Lung (tissue), 17 donors: ENCODE measurements at places on chromosomes 1 and 21. TPM values are rescaled to one million over a fixed set of nuclear protein-coding genes. Genes with fewer than 3 reads are reported as not detected.

Gene MSH4
- 0.40 TPM for total RNA-seq

Gene OR6Y1
- total RNA-seq = not detected

Gene KLHDC9
- total RNA-seq = 7.1 TPM

Gene CDC42SE1
- 103 TPM for total RNA-seq

Gene LCE2C
- not detected for total RNA-seq

Gene CNTN2
- 0.48 TPM for total RNA-seq

Gene AMIGO1
- 6.3 TPM for total RNA-seq
